ENCODE measurements at places on chromosomes 11 and 22.

DNA sequence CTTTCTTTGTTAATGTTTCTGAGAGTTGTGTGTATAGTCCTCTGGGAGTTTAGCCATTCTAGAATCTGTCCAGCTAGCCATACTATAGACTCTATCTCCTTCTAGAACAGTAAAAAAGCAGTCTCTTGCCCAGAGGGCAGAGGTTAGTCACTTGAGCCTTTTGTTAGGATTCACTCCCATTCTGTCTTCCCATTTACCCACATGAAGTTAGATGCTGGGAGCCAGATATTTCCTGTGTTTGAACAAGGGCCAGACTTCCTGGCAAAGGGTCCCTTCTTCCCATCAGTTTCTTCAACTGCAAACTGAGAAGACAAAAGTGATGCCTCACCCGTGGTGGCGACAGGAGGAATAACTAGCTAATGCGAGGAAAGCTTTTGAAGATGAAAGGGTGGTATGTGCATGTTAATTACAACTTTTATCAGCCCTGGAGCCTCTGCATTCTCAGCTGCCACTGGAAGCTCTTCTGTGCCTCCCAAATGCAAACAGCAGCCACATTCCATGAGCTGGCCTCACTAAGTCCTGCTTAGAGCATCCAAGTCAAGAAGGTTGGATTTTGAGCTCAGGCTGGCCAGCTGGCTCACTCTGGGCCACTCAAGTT, 12.8 kb downstream of the CD44 start:
- no peak for DNase-seq

GRCh38 chr11:60589611-60590010, 74.4 kb downstream of the MS4A13 start:
- DNase-seq: no peak

DNA sequence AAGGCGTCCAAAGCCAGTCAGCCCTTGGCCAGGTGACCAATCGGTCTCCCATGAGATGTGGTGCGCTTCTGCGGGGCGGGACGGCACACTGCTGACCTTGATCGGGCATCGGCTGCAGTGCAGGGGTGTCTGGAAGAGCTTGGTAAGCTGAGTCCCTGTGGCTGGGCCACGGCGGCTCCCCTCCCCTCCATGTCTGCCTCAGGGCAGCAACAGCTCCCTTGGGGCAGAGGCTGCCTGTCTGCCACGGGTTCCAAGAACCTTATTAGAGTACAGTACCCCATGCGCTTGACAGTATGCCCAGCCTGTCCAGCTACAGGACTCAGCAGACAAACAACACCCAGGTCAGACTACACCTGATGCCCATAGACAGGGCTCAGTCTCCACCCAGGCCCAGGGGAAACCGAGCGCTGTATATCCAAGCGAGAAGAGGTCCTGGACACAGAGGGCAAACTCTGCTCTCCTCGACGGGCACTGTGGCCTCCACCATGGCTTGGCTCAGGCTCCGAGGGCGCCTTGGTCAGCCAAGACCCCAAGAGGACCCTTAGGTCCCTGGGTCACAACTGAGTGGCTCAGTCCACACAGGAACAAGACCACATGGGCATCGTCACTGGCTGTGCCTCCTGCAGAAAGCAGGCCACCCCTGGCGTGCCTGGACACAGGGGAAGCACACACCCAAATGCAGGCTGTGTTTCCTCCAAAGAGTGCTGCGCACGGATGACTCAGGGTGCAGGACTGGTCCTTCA, 18.9 kb downstream of the TSPAN32 start:
- DNase-seq: no peak

GRCh38 chr11:90171359-90171758, 36.9 kb downstream of the NAALAD2 start:
- DNase-seq: no peak

- no peak for DNase-seq
These were observed 66.4 kb downstream of the ADAMTS15 start for GRCh38 chr11:130514851-130515250.

DNA sequence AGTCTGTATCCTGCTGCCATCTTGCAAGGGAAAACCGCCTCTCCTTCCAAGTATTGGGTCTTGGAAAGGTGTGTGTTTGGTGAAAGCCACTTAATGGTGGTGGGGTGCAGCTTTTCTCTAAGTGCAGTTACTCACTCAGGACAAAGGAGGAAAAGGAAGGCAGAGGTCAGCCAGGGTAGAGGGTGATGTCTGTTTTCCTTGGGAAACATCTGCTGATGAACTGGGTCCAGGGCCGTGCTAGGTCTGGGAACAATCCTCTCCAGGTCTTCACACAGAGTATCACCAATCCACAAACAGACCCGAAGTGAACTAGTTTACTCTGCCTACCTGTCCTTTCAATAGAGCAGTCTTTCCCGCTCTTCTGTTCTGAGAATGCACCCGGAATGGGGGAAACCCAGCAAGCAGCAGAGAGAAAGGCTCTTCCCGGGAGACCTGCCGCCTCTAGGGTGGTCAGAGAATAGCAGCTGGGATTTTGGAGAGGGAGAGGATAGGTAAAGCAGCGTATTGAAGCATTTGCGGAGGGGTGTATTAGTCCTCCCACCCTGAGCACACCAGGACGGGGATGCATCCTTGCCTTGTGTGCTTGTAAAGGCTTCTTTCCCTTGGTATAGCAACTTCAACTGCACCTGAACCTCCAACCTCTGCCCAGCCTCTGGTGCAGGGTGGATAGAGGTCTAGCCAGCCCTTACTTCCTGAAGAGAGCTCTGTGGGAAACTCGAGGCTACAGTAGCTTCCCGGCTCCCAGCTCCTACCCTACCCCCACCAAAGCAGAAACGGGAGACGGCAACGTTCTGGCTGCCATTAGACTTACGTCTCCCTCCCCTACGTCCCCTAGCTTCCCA, 20.7 kb downstream of the LHFPL7 start:
- no peak for DNase-seq

- no peak for DNase-seq
These were observed 69.0 kb downstream of the MED15 start for GRCh38 chr22:20576445-20576816.

GRCh38 chr11:88569342-88569741, 231.8 kb upstream of the CTSC start:
- DNase-seq: no peak

- no peak for DNase-seq
These were observed 202.8 kb upstream of the SEZ6L start for GRCh38 chr22:25966448-25966913.

GRCh38 chr11:47270331-47271271, 668 bp downstream of the MADD start:
- peak; percentile 43 for DNase-seq

GRCh38 chr11:69000831-69001242, 12.2 kb downstream of the MRGPRF start:
- DNase-seq: no peak

- no peak for DNase-seq
These were observed 435.1 kb upstream of the CCDC90B start for GRCh38 chr11:83721263-83721662.

DNA sequence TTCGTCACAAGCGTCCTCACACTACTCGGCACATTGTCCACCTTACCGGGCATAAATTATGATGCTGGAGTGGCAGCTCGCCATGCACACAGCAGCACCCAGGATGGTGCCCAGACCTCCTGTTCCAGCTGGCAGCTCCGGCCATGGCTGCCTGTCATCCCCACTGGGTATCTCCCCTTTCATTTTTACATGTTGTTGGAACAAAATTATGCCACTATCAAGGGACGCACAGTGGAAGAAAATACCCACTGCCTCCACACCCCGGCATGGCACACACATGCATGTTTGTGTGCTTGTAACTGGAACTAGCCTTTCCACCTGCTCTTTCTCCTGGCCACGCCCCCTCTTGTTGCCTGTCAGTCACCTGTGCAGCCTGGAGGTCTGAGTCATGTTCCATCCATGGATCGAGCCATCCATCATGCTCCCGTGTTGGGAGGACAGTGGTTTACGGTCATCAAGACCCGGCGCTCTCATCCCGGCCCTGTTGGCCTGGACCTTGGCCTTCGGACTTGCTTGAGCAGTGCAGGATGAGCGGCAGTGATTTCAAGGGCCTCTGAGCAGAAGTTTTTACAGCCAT, 1069.6 kb downstream of the BRD1 start:
- DNase-seq: no peak

GRCh38 chr11:64908766-64909165, 8.2 kb downstream of the ATG2A start:
- DNase-seq: no peak

DNA sequence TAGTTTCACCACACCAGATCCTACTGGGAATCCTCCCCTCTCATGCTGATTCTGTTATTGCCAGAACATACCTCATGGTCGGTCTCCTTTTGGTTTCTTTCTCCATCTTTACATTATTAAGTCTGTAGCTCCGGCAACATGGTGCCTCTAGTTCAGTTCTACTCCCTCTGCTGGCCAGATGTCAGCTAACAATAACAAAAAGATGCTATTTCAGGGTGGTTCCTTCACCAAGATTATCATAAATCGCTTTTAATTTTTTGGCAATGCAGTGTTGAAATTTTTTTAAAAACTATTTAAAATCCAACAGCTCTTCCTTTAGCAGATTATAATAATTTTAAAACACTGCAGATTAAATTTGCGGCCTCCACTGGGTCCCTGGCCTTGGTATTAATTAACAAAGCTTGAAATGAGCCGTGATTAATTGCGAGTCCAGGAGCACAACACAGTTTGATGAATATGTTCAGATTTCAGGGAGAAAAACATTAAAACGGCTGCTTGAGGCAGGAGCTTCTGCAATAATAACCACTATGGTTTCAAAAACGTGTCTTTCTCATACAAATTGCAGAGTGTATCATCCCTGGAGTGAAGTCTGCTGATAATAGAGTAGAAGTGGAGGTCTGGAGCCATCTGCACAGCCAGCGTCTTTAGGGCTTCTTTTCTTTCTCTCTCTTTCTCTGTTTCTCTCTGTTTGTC, 492.9 kb upstream of the KIRREL3 start:
- no peak for DNase-seq

- no peak for DNase-seq
These were observed 1.1 kb upstream of the GAB2 start for GRCh38 chr11:78418584-78419211.

DNA sequence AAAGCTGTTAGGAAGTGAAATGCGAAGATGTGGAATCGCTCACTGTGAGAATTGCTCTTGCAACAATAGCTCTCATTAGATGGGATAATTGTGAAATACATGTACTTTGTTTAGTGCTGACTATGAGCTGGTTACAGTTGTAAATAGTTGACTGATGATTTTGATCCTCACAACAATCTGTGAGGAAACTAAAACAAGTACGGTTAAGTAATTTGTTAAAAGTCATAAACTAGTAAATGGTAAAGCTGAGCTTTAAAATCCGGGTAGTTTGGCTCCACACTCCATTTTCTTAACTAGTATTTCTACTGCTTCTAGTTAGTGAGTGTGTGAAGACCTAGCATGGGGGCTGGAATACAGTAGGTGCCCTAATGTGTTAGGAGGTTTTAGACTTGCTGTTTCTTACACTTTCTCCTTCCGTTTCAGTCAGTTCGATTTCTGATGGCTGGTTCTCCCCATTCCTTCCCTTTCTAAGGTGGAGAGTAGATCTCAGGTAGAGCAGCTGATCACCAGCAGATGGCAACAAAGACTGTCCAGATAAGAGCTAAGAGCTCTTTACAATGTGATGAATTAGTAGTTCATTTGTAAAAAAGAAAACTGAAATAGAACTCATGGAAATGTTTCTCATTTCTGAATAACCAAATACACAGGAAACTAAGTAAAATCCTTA, 16.3 kb upstream of the CYP2R1 start:
- peak; percentile 44 for DNase-seq

DNA sequence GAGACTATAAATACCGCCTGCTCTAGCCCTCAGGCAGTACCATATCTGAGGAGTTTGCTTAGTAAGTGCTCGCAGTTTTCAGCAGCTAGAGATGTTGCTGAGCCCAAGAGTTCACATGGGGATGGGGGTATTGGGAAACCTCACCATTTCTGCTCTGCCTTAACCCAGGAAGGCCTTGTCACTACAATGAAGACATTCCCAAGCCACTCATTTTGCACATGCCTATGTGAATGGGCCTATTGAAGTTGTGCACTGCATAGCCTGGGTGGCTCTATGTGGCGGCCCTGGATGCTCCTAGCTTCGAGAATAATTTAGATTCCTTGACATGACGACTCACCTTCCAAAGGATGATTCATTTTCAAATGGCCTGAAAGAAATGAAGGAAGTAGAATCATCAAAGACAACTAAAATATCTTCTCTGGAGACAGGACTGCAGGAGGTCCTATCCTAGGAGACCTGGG, 163.4 kb downstream of the ADAMTS15 start:
- no peak for DNase-seq

DNA sequence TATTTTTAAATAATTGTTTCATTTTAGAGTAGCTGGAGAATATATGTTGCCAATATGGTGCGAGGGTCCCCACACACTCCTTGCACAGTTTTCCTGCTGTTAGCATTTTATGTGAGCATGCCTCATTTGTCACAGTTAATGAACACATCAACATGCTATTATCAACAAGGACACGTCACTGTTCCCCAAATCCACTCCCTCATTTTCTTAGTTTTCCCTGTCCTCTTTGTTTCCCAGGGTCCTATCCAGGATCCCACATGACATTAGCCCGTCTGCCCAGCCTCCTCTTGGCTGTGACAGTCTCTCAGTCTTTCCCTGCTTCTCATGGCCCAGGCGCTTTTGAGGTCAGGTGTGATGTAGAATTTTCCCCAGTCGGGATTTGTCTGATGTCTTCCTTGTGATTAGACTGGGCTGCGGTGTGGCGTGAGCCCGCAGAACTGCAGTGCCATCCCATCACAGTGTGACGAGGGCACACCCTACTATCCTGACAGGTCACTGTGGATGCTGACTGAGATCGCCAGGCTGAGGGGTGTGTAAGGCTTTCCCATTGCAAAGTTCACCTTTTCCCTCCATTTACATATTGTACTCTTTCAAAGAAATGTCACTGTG, 450.6 kb upstream of the B3GAT1 start:
- DNase-seq: no peak

GRCh38 chr11:1829039-1829820, 5.6 kb upstream of the SYT8 start:
- DNase-seq: no peak

GRCh38 chr22:49880281-49880680, 26.6 kb downstream of the ZBED4 start:
- DNase-seq: peak; percentile 32

DNA sequence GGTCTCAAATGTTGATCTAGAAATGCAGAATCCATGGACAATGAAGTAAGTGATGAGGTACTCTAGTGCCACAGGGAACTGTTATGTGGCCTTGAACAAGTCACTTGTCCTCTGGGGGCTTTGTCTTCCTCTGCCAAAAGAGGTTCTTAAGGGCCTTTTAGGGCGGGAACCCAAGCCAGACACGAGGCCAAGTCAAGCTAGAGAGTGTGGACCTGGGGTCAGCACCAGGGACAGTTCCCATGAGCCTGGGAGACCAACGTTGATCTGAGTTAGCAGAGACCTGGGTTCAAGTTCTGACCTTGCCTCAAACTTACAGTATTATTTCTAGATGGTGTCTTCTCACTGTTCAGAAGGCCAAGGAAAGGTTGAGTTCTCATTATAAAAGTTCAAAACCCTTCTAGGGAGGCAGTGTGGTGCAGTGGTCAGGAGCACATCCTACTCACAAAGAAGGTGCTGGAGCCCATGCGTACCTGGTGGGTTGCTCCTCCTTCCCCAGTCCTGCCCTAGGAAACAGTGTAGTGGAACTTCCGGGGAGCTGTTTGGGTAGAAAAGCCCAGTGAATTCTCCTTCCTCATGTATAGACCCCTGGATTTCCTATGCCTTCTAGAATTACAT, 121.5 kb downstream of the CHST1 start:
- DNase-seq: peak; percentile 21
